Omental fat pad (tissue), 4 donors: ENCODE measurements at places on chromosomes 3 and 15.

DNA sequence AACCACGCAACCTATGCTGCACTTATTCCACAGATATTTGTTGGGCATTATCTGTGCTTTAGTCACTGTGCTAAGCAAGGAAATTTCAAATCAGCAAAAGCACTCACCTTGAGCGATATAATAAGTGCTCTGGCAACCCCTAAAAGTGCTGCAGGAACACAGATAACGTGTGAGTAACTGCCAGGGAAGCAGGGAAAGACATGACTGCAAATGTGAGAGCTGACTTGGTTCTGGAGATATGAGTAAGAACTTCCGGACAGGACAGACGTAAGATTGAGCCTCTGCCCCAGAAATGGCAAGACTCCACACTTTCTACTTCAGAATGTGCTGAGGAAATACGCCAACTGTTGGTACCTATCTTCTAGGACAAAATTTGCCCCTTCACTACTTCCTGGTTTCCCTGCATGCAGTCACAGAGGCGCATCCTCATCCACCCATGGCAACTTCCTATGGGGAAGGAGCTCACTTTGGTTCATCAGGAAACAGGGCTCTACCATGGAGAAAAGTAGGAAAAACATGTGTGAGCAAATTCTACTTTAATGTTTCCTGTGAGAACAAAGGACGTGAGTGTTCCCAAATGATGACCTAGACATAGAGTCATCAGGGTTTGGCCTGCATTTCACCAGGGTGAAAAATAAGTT is 41.7 kb downstream of the AQP9 start:
- DNase-seq: no peak

DNA sequence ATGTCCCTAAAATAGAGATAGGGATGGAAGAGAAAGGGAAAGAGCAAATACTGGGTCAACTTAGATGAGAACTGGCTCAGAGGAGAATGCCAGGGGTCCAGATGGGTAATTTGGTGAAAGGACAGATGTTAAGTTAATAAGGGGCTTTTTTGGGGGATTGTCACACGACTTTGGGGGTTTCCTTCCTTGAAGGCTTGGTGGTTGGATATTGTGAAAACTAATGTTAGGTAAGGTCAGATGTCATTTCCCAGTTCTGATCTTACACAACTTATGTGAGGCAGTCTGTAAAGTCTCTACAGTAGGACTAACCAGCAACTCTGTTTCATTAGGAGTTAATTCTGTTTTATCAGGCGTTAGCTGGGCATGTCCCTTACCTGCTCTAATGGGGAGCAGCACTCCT is 231.1 kb downstream of the NR2F2 start:
- DNase-seq: no peak

- DNase-seq: no peak
These were observed 10.8 kb downstream of the CACNA2D3 start for GRCh38 chr3:54133196-54133595.

GRCh38 chr3:17030438-17030837 is 145.7 kb downstream of the PLCL2 start:
- no peak for DNase-seq

- no peak for DNase-seq
These were observed 177.0 kb downstream of the RAP2B start for GRCh38 chr3:153339065-153339464.

DNA sequence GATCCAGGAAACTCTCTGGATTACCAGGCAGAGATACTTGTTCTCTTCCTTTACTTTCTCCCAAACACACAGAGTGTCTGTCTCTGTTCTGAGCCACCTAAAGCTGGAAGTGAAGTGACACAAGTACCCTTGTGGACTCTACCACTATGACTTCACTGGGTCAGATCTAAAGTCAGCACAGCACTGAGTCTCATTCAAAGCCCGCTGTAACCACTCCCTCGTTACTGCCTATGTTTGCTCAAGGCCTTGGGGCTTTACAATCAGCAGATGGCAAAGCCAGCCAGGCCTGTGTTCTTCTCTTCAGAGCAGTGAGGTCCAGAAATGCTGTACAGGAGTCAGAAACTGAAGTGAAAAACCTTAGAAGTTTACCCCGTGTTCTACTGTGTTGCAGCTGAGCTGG is 588.3 kb upstream of the SEMA6D start:
- no peak for DNase-seq
